Stimulated activated CD8-positive, alpha-beta memory T cell treated with anti-CD3 and anti-CD28 coated beads, Interleukin-4, amount 100 ng/mL, for 4 hours (primary cell): ENCODE measurements at places on chromosomes 6 and 20.

GRCh38 chr6:6631534-6632276, 43.2 kb downstream of the LY86 start:
- DNase-seq, result no peak

DNA sequence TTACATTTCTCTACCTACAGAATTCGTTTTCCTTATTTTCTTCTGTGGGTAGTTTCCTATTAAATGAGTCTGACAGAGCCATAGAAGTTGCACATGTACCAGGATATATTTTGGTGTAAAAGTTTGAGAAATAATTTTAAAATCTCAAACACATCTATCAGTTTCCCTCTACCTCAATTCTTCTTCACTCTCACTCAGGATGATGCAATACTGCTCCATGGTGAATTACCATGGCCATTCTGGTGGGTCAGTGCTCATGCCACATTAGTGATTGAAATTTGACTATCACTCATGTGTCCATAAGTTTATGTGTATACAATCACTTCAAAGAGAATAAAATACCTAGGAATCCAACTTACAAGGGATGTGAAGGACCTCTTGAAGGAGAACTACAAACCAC, 151.7 kb downstream of the ARHGAP18 start:
- no peak for DNase-seq

- DNase-seq, result no peak
Measured at GRCh38 chr6:128597004-128597403, 76.6 kb upstream of the PTPRK start.

GRCh38 chr20:58150772-58151171, 77.7 kb downstream of the ANKRD60 start:
- DNase-seq, result no peak

DNA sequence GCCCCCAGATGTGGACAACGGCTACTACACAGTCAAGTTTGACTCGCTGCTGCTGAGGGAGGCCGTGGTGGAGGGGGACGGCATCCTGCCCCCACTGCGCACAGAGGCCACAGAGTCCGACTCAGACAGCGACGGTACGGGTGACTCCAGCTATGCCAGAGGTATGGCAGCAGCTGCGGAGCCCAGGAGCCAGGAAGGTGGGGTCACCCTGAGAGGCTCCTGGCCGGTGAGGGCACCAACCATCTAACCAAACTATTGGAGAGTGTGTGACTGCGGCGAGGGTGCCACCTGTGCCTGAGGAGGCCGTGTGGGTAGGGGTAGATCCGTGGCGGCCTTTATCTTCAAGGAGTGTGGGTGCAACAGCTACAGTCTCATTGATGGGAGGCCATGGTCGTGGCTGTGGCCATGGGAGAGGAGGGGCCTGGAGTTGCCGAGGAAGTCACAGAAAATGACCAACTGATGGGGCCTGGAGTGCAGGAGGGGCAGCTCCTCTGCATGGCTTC, 2.8 kb upstream of the LIME1 start:
- DNase-seq, result no peak
